ENCODE measurements at places on chromosomes 2 and 18.

DNA sequence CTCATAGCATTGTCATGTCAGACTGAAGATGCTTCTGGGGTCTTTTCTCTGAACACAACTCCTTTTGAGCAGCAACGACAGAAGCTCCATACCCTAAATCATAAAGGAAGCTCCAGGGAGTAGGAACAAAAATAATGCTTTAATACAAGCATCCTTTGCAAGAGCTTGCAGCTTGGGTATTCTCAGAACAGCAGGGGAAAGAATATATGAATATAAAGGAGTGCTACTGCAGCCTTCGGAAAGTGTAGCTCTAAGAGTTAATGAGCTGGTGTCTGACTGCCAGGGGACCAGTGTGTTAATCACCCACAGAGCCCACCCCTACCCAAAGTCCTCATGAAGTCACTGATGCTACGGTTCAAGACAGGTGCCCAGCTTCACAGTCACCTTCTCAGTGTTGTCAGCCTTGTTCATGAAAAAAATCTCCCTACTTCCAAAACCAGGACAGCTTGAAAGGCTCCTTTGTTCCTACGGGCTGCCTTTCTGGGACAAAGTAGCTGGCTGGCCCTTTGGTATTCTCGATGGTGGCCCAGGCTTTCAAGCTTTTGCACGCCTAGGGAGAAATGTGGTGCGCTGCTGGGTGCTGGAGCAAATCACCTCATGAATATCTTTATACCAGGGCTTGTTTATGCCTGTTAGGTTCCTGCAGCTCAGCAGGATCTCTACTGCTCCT is 259.7 kb downstream of the CMPK2 start:
- DNase-seq = no peak

DNA sequence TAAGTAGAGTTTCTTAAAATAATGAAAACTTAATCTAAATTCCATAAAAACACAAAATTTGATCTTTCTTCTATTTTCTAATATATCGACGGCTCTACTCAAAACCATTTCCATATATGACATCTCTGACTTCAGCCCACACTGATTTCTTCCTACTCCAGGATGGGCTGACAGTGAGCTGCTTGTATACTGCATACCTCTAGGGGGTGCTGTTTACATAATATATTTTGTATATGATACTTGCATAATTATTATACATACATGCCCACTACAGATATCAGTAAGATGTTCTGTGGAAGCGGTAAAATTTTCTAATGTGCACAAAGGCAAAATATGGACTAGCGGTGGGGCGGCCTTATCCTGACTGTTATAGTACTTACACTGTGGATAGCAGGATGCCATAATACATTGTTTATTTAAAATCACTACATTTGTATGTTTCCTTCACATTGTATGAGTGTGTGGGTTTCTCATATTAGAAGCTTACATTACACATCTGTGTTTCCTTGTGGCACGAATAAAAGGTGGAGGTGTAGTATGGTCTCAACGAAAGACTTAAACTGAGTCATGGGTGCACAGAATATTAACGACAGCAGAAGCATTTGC is 66.1 kb upstream of the NXPH2 start:
- DNase-seq = no peak

- DNase-seq = no peak
Observed at GRCh38 chr2:207469943-207470729, 59.6 kb upstream of the CREB1 start.

DNA sequence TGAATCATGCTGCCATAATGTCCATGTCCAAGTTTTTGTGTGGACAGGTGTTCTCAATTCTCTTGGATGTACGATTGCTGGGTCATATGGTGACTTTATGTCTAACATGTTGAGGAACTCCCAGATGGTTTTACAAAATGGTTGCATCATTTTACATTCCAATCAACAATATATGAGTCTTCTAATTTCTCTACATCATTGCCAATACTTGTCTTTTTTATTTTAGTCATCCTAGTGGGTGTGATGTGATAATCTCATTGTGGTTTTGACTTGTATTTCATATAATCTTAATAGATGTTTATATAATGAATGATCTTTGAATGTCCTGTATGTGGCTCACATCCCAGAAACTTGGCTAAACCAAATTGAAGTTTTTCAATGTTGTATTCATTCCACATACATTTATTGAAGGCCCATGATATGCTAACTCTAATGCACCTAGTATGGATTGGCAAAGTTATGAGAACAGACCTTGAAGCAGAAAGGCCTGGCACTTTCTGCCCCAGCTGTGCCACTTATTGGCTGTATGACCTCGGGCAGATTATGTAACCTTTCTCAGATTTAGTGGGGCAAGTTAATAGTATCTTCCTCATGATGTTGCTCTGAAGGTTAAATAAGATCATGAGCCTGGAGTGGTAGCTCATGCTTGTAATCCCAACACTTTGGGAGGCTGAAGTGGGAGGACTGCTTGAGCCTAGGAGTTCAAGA is 205.4 kb downstream of the RAB3GAP1 start:
- no peak for DNase-seq

DNA sequence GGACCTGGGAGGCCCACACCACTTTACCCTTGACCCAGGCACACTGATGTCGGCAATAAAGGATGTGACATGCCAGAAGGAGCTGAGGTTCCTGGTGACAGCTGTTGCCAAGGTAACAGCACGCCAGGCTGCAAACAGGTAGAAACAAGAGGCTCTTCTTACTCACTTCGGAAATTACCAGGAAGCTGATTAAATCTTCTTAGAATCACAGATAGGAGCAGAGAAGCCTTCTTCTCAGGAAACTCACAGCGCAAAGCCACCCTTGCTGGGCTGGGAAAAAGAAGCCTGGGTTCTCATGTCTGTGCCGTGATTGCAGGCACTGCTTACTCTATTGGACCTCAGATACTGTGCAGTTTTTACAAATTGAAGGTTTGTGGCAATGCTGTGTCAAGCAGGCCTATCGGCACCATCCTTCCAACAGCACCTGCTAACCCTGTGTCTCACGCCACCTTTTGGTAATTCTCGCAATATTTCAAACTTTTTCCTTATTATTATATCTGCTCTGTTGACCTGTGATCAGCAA is 61.0 kb upstream of the TAF1B start:
- peak; percentile 63 for DNase-seq

DNA sequence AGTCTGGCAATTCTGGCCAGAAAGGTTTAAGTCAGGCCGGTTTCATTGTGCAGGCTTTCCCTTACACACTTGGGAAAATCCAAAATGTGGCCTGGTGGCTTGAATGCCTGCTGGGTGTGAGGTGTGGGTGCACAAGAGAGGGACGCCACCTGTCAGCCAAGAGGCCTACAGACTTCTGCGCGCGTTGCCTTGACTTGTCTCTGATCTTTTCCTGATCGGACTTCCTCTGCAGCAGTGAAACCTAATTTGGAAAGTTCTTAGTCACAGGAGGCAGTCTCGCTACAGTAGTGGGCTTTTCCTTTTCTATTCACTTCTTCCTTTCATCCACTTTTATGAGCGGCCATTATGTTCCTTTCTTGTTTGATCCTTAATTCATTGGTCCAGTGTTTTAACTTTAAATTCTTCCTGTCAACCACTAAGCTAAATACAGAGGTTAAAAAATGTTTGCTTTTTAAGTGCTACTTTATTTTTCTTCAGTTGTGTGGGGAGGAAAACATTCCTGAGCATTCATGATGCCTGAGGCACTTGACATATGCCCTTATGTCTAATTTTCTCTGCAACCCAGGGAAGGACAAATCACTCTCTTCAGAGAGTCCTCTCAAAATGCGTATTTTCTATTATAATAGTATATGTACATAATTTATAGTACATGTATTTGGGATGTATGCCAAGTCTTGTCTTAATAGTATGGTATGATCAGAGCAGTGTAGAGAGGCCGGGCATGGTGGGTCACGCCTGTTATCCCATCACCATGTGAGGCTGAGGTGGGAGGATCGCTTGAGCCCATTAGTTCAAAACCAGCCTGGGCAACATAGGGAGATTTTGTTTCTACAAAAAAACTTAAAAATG is 128.9 kb downstream of the WDSUB1 start:
- no peak for DNase-seq

DNA sequence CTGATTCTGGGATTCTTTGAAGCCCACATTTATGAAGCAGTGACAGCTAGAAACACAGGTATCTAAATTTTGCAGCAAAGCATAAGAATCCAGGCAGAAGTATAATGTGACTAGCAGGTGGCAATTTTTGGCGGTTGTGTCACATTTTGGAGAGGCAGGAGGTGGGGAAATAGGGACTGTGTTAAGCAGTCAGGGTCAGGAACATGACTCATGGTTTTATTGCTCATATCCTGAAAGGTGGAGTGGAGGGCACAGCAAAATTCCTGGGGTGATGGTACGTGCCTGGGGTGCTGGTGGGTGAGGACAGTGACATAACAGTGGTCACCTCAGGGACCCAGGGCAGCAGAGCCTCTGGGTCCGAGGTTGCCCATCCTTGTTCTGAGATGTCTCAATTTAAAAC is 63.5 kb upstream of the TTN start:
- DNase-seq = no peak

GRCh38 chr18:65651192-65651591 is 99.6 kb upstream of the CDH7 start:
- no peak for DNase-seq

DNA sequence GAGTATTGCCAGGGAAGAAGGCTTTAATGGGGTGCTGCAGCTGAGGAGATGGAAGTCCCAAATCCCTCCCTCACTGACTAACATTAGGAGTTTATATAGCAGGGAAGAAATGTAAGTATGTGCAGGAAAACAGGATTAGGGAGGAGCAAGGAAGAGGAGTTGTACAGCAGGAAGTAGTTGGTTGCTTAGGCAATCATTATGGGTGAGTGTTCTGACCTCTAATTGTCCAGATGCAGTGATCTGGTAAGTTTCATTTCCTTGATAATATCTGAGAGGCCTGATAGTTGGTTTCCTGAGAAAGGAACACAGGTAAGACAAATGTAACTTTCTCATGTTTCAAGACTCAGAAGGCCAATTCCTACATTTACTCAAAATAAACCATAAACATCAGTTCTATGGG is 331.9 kb upstream of the GULP1 start:
- DNase-seq = no peak

- DNase-seq = no peak
Observed at GRCh38 chr18:68833756-68834155, 35.9 kb downstream of the CCDC102B start.

DNA sequence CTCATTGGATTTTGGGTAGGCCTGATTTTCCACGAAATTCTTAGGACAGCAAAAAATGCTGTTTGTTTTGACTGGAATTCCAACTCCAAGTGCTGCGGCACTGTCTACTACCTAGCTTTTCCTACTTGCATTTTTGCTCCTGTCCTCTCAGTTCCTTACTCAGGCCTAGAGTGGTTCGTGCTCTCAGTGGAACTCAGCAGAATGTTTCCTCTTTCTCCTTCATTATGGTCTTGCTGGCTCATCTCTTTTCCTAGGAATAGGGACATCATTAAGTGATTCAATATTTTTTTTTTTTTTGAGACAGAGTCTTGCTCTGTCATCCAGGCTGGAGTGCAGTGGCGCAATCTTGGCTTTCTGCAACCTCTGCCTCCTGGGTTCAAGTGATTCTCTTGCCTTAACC is 37.9 kb downstream of the GEMIN6 start:
- DNase-seq = no peak
